ENCODE measurements at places on chromosomes 16 and 17.

- DNase-seq: no peak
These were observed 44.6 kb downstream of the GOSR1 start for GRCh38 chr17:30521766-30522165.

DNA sequence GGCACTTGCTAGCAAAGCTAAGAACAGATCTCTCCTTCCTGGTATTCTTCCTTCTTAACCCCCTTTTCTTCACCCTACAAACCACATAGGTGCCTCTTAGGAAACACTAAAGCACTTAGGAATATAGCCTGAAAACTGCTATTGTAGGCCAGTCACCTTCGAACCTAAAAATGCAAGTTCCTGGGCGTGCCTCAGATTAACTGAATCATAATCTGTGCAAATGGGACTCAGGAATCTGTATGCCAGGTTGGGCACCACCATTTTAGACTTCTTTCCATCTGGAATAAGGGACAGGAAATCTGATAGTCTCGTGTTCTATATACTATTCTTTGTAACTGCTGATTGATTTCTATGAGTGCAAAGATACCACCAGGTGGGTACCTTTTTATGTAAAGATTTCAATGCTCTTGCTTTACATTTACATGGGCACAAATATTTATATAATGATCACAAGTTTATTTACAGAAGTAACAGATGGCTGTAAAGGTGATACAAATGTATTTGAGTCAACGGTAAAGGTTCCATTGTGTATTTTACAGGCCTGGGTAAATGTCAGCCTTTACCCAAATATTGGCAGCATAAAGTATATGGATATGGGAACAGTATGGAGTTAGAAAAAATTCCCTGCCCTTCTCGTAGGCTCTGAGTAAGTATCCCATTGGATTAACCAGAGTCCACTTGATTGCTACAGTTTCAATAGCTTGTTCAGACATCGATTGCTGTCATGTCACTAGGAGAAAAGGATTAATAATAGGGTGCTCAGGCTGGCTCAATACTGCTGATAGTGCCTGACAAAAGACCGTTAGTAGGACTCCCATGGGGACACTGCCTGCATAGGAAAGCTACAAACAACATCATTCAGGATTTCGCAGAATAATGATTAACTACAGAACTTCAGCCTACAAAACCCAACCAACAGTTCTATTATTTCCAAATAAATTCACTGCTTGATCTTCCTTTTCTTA, 124.7 kb downstream of the SNX11 start:
- DNase-seq: no peak

- DNase-seq: no peak
These were observed 3.2 kb upstream of the ELOB start for GRCh38 chr16:2779978-2780898.

DNA sequence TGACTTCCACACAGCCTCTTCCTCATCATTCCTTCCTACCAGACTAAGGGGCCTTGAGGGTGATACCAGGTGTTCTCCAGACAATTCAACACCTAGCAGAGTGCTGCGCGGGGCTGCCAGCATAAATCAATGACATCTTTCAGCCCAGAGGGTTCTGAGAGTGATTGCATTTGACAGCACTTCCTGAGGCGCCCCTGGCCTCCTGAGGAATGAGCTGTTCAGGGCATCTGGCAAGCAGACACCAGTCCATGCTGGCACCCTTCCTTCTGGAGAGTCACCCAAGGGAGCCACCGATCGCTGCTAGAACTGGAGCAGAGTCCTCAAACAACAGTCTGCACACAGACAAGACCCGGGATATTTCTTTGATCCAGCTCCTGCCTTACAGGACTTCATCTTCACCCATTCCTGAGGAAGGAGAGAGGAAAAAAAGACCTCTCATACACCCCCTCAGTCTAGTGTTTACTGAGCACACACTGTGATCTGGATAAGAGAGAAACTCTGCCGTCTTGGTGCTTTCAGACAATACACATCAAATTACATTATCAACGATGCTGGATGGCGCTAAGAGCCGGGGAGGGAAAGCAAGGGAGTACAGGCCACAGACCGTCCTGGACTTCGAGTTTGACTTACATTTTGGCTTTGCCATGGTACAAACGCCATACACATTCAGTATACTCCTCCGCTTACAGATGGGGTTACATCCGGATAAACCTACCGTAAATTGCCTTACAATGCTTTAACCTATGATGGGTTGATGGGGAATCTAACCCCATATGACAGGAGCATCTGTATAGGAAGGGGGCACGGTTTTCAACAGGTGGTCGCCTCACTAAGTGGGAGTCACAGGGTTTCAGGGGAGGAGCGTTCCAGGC, 23.0 kb downstream of the NPTX1 start:
- DNase-seq: no peak

DNA sequence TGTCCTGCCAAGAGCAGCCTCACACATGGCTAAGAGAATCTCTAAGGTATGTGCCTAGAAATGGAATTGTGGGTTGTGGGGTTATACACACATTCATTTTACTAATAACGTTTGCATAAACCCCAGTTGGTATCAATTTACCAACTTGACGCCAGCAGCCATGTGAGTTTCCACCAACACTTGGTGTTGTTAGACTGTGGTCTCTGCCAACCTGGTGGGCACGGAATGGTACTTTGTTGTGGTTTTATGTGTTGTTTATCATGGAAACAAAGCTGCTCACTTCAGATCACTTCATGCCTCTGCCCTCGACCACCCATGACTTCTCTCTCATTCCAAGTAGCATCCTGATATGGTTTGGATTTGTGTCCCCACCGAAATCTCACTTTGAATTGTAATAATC, 152.0 kb upstream of the CDC42EP4 start:
- DNase-seq: no peak

DNA sequence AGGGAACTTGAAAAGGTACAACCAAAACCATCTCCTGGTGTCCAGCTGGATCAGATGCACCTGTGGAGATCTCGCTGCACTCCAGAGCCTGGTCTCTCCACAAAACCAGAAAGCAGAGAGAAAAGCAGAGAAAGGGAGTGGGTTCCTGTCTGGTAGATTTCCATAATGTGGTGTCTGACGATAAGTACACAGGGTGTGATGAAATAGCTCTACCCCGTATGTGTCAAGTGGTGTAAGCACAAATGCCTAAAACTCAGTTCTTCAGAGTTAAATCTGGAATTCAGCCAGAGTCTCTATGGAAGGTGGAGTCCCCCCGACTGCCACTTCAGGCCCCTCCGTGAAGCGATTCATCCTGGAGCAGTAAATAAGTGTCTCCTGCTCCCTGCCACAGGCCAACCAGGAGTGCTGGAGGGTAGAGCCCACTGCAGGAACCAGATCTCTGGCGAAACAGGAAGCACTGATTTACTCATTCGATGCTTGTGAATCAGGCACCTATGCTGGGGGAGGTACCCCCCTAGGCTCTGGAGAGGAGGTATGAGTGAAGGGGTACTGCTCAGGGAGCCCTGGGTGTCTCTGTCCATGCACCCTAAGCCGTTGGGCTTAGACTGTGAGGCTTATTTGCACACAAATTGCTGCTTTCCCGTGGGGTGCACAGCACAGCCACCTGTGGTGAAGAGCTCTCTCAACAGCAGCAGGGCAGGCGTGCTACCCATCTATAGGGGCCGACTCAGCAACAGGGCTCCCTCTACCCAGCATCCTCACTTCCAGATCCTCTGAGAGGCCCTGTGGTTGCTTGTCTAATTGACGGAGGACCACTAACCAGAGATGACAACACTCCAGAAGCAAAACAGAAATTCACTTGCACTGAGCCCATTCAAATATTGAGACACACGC, 97.1 kb upstream of the MYOCD start:
- no peak for DNase-seq

GRCh38 chr17:40170325-40170724, 6.9 kb upstream of the RAPGEFL1 start:
- no peak for DNase-seq

DNA sequence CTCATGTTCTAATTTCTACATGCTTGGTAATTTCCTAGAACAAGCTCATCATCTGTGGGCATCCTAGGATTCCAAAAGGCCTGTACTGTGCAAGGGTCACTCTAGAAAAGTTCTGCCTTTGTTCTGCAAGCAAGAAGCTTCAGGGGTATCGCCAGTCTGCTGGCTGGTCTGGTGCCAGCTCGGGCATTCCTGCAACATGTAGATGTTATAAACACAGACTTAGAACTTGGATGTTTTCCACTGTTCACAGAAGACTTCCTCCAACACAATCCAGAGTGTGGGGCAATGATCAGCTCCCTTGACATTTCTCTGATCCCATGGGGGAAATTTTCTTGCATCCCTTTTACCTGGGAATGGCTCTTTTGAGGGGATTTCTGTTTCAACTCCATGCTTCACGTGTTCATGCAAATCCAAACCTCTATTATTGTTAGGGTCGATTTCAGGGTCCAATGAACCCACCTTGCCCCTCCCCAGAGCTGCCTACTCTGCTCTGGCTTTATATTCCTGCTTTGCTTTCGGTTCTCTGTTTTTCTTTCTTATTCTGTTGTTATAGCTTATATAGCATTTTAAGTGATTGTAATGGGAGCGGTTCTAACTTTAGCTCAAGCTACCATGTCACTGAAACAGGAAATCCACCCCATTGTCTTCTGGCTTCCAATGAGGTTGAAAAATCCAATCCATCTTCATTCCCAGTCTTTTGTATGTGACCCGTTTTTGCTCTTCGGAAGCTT, 25.3 kb downstream of the UBE2O start:
- no peak for DNase-seq

DNA sequence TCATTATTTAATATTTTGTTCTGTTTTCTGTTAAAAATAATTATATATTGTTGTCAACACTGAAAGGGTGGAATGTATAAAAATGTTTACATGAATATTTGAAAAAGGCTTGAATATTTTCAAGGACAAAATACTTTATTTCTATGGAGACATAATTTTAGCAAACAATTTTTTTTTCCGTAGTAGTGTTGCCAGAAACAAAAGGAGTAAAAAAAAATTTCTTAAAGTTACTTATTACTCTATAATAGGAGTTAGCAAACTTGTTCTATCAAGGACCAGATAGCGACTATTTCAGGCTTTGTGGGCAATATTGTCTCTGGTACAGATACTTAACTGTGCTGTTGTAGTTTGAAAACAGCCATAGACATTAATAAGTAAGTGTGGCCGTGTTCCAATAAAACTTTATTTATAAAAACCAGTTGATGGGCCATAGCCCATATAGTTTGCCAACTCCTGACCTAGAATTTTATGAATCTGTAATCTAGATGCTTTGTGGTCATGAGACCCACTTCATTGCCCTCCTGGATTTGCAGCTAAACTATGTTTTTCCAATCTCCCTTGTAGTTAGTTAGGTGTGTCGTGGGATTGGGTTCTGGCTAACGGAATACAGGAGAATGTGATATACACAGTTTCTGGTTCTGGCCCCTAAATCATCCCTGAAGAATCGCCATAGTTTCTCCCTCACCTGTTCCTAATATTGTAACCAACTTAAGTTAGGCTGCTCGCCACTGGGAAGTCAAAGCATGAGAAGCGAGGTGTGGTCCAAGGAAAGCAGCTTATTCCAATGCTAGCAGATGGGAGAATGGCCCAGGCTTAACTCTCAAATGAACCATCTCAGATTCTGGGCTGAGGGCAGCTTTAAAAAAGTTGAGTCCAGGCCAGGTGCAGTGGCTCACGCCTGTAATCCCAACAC, 153.6 kb downstream of the ABCA8 start:
- no peak for DNase-seq

DNA sequence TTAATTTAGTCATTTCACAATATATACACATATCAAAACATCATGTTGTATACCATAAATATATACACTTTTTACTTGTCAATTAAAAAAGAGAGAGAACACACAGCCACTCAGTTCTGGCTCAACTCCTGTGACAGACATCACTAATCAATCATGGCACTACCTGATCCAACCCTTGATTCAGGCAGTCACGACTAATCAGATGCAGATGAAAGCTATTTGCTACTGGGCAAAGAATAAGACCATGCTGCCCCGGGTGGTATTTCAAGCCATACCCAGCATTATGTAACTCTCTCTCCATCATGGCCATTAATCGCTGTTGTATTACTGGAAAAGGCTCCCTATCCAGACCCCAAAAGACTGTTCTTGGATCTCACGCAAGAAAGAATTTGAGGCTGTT, 345.7 kb downstream of the HAPSTR1 start:
- peak; percentile 67 for DNase-seq

GRCh38 chr16:69329369-69330285, 761 bp downstream of the PDF start:
- peak; percentile 59 for DNase-seq

DNA sequence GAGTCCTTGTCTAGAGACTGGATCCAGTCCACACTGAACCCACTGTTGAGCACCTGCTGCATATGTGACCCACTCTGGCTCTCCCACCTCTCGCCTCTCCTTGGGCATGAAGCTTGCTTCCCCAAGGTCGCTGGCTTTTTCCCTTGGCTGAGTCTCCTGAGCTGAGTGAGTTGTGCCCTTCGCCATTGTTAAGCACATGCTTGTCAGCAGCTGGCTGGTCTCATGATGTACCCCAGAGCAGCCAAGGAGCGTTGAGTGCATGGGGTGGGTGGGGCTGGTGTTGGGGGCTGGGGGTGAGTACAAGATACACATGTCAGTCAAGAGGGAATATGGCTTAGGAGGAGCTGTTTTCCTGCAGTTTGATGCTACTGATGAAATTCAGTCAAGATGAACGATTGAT, 165.6 kb downstream of the SNX29 start:
- no peak for DNase-seq

GRCh38 chr17:30333503-30334360, at the start of gene TMIGD1:
TMIGD1 (minus strand) TSS chr17:30334057; CDS start chr17:30332133, 1,924 bp downstream.
- no peak for DNase-seq

DNA sequence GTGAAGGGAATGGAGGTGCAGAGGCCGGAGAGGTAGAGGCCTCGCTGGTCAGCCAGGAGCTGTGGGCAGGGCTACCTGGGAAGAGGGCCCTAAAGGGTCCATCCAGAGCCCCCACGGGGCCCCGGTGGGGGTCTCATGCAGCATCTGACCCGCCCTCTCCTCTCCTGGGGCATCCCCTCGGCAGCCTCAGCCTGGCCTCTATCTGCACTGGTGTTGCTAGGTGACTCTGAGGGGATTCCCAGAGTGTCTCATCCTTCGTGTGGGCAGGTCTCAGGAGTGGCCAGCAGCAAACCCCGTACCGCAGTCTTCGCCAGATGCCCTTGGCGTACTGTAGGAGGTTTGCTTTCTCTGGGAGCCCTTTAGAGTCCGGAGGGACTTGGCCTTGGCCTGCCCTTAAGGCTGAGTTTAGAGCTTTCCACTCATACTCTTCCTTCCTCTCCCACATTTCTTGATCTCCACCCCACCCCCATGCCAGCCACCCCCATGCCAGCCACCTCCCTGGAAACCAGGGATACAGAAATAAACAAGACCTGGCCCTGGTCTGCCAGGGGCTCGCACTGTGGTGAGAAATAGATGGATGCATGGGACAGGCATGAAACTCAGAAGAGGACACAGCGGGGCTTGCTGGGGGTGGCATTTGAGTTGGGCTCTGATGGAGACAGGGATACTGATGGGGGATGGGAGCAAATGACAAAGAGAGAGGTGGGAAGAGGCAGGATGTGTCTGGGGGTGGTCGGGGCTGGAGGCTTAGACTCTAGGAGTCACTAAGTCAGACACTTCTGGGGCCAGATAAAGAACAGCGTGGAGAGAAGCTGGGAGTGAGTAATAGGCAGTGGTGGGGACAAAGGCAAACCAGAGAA, 9.9 kb downstream of the SLC5A10 start:
- no peak for DNase-seq

Data from MM.1S (cell line).